Activated T-helper 17 cell treated with anti-CD3 and anti-CD28 coated beads, Interleukin-2, amount 50 U/mL, for 72 hours (primary cell): ENCODE measurements at places on chromosomes 5 and 9.

DNA sequence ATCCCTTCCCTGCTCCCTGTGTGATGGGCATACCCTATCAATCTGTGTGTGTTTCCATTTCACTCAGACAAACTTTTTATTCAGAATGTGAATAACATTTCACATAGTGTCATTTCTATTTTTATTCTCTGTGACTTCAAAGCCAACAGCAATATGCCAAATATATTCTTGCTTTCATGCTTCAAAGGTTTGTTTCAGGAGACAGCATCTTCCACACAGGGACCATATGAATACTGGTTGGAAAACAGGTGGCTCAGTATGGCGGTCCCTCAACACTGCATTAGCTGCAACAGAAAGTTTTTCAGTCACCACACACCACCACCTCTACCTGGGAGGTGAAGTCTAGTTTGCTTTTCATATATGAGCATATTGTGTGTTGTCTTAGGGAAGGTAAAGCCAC, 111.0 kb upstream of the PTPN3 start:
- no peak for ATAC-seq

DNA sequence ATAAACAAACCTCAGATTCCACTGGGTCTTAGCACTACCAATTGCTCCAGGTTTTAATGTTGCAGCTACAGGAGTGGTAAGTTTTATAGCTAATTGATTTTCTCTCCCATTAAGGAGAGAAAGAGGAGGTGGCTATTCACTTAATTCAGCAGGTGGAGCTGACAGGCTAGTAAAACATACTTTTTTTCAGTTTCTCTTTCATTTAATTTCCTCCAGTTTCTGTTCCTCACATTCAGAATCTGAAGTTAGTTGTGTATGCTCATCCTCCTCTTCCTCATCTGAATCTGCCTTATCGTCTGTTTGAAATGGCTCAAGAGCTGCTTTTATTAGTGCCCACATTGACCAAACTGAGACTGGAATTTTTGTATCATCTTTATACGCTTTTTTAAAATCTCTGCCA, 98.0 kb downstream of the PLPPR1 start:
- no peak for ATAC-seq

DNA sequence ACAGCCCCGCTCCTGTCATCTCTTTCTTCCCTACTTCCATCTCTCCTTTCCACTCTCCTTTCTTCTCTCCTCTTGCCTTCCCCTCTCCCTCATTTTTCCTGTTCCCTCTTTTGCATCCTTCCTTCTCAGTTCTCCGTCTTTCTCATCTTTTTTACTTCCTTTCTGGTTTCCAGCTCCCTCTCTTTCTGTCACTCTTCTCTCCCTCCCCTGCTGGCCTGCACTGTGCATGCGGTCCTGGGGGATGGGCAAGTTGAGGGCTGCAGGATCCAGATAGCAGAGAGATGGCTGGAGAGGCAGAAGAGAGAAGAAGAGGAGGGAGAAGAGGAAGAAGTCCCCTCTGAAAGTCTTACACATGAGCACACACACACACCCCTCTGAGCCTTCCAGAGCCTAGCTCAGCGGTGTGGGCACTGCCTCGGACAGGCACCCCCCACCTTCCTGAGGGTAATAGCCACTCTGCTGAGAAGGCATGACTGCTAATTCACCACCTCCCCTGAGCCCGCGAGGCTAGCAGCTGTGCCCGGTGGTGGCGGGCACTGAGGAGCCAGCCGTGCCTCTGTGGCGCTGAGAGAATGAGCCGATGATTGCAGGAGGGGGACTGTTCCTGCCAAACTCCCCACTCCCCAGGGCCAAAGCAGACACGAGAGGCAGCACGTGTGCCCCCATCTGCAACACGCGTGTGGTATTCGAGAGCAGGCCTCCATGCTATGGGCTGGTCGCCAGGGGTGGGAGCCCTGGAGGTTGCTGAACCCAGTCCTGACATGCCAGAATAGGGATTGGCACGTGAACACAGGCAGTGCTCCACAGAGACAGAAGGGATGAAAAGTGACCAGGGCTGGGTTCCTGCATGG, 3.7 kb upstream of the CAMK2A start:
- no peak for ATAC-seq

DNA sequence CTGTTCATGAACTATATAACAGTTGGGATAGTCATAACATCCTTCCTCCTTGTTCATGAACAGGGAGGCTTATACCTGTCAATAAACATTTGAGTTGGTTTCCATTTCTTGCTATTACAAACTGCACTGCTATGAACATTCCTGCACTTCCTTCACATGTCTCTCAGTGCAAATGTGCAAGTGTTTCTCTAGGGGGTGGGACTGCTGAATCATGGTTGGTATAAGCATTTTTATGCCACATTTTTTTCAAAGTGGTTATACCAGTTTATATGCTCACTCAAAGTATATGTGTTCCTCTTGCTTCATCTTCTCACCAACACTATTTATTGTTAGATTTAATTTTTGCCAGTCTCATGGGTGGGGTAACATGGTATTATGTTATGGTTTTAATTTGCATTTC, 25.8 kb upstream of the TPD52L3 start:
- ATAC-seq = no peak

DNA sequence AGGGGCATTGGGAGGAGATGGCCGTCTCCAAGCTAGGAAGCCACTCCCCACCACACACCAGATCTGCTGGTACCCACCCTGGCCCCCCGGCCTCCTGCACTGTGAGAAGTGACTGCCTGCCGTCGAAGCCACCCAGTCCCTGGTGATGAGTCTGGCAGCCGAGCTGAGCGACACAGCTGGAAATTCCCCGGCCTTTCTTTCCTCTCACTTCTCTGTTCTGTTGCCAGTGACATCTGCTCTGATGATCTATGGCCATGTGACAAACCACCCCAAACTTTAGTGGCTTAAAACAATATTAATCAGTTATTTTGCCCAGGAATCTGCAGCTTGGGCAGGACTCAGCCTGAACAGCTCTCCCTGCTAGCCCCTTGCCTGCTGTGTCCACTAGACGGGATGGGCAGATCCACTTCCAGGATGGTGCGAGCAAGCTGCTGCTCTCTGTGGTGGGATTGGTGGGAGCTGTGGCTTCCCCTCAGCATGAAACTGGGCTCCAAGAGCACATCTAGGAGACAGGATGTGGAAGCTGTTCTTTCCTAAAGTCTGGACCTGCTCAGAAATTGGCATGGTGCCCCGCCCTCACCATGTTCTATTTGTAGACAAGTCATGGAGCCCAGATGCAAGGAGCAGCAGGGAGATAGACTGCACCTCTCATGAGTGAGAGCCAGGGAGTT, 211.2 kb downstream of the GADD45G start:
- no peak for ATAC-seq

- no peak for ATAC-seq
These were observed 5.4 kb upstream of the RMND5B start for GRCh38 chr5:178125253-178125906.
